ENCODE measurements at places on chromosomes 13 and 19.

- no peak for DNase-seq
These were observed 37.6 kb upstream of the C1QTNF9 start for GRCh38 chr13:24271601-24272451.

GRCh38 chr13:94974015-94974951 is 261.9 kb upstream of the SOX21 start:
- no peak for DNase-seq

GRCh38 chr13:41568143-41568971 is 111.0 kb downstream of the RGCC start:
- no peak for DNase-seq

DNA sequence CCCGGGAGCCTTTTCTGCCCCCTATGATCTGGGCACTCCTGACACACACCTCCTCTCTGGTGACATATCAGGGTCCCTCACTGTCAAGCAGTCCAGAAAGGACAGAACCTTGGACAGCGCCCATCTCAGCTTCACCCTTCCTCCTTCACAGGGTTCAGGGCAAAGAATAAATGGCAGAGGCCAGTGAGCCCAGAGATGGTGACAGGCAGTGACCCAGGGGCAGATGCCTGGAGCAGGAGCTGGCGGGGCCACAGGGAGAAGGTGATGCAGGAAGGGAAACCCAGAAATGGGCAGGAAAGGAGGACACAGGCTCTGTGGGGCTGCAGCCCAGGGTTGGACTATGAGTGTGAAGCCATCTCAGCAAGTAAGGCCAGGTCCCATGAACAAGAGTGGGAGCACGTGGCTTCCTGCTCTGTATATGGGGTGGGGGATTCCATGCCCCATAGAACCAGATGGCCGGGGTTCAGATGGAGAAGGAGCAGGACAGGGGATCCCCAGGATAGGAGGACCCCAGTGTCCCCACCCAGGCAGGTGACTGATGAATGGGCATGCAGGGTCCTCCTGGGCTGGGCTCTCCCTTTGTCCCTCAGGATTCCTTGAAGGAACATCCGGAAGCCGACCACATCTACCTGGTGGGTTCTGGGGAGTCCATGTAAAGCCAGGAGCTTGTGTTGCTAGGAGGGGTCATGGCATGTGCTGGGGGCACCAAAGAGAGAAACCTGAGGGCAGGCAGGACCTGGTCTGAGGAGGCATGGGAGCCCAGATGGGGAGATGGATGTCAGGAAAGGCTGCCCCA is 8.5 kb upstream of the CEACAM7 start:
- no peak for DNase-seq

DNA sequence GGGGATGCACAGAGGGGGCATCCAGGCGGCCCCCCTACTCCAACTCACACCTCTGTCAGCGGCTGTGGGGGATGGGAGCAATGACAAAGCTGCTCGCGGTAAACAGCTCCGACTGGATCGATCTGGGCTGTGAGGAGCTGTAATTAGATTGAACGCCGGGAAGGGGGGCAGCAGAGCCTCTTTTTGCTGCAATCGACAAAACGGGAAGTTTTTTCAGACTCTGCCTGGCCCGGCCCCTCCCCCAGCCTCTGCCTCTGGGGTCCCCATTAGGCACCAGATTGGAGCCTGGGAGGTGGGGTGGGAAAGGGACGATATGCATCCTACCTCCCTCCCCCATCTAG is 16.3 kb downstream of the ONECUT3 start:
- no peak for DNase-seq

- peak; percentile 93 for DNase-seq
These were observed 21.3 kb downstream of the ARHGEF1 start for GRCh38 chr19:41904118-41904870.

- DNase-seq: no peak
These were observed 134.6 kb downstream of the KATNAL1 start for GRCh38 chr13:30172593-30173302.

Data from NCI-H526 treated with DMSO at 0.1 percent for 48 hours (cell line).